Brain microvascular endothelial cell (primary cell): ENCODE measurements at places on chromosomes 12 and 14.

GRCh38 chr14:81246461-81247270 is 25.9 kb upstream of the GTF2A1 start:
- DNase-seq: no peak

- no peak for DNase-seq
These were observed 62.6 kb upstream of the BICD1 start for GRCh38 chr12:32043928-32044549.

DNA sequence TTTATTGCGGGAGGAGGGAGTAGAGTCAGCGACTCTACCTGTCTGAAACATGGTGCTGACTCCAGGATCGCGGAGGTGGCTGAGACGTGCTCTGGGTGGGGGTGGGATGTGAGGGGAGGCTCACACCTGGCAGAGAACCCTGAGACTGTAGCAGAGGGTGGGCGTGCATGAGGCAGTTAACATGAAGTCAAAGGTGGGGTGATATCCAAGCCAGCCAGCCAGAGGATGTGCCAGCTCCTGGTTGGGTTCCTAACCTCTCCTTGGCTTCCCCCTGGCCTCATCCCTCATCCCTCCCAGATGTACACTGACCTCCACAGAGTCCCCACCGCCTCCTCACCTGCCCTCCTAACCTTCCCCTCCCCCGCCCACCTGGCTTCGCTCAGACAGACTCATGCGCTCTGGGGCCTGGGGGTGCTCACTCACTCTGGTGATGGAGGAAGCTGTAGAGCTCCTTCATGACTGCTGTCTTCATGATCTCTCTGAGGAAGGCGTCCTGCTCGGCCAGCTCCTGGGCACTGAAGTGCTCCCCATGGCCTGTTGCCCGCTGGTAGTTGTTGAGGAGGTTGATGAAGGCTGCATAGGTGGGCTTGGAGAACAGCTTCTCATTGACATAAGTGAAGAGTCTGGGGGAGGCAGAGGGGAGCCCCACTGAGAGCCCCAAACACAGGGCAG is 9.3 kb downstream of the ENDOU start:
- no peak for DNase-seq

GRCh38 chr12:111413442-111414086 is 7.8 kb downstream of the SH2B3 start:
- DNase-seq: peak; percentile 62

DNA sequence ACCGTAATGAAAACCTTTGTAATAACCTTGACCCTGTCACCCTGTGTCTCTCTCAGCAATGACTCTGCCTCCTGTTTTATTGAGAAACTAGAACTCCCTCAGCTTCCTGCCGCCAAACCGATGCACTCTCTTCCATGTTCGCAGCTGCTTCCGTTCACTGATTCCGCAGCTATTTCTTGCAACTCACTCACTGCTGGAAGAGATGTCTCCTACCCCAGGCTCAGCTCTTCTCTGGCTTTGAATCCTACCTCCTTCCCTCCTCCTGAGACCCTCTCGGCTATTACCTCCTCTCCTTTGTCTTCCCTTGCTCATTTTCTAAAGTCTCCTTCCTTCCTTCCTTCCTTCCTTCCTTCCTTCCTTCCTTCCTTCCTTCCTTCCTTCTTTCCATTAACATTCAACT is 71.0 kb downstream of the ESRRB start:
- no peak for DNase-seq

DNA sequence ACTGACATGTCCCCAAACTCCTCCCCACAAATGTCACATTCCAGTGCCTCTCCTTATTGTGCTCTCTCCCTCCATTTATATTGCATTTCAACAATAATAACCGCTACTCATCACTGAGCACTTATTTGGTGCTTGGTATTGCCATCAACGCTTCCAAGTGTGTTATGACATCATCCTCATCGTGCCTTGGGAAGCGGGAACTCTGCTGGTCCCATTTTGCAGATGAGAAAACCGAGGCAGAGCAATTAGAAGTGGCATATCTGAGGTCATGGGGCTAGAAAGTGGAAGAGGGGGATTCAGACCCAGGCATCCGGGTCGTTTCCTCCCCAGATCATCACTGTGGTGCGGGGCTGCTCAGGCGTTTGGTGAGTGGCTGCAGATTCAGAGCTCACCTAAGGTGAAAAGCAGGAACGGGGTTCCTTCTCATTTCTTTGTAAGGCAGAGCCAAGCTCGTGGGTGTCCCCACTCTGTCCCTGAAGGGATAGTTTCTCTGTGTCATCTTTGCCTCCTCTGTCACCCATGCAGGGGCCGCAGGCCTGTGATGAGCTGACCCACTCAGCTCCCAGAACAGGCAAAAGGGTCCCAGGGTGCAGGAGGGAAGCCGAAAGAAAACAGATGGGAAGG is 5.5 kb upstream of the FZD10 start:
- DNase-seq: no peak

DNA sequence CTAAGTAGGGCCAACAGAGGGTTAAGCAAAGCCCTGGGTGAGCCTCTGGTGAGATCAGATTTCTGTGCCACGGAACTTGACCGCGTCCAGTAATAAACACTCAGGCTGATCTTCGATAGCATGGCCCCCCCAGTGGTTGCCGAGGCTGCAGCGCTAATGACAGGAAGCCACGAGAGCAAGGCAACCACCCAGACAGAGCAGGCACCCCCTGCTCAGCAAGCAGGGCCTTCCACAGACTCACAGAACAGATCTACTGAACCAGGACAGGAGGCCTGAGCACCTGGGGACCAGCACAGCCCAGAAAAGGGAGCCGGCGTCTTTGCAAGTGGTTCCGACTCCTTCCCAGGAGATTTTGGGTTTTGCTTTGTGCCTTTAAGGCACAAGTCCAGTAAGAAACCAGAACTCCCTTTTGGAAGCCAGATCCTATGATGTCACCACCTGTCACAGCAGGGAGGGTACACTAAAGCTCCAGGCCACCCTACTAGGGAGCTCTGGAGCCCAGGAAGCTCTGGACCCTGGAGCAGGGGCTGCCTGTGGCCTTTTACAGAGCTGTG is 42.3 kb downstream of the BCL11B start:
- no peak for DNase-seq

DNA sequence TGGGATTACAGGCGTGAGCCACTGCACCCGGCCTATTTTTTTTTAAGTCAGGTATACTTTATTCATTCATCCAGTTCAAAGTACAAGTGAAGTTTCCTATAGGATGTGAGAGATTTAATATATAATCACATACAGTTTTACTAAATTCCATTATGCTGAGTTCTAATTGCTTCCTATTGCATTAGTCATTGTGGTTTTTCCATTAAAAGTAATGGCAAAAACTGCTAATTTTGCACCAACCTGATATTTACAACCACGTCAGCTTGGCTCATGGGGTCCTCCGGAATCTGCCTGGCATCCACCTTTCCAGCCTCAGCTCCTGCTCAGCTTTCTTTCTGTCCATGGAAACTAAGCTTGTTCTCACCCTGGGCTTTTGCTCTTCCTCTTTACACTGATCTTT is 67.0 kb upstream of the CSRP2 start:
- no peak for DNase-seq

DNA sequence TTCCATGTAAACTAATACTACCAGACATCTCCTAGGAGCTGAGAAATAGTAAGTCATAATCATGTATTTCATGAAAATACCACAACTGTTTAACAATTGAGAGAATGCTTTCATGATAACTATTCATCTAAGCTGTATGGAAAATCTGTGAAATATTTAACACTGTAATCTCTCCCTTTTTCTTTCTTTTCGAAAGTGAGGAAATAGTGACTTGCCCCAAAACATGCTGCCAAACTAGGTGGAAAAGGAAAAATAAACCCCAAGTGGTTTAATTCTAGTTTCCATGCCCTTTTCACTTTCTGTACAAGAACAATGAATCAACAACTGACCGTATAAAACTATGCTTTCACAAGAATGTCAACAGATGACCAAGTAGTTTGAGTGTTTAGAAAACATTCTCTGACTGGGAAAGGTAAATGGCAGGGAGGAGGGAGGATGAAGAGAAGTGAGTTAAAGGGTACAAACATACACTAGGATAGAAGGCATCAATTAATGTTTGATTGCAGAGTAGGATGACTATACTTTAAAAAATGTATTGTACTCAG is 147.5 kb upstream of the AVPR1A start:
- no peak for DNase-seq

GRCh38 chr12:51115533-51115932 is 32.1 kb upstream of the CSRNP2 start:
- DNase-seq: no peak

DNA sequence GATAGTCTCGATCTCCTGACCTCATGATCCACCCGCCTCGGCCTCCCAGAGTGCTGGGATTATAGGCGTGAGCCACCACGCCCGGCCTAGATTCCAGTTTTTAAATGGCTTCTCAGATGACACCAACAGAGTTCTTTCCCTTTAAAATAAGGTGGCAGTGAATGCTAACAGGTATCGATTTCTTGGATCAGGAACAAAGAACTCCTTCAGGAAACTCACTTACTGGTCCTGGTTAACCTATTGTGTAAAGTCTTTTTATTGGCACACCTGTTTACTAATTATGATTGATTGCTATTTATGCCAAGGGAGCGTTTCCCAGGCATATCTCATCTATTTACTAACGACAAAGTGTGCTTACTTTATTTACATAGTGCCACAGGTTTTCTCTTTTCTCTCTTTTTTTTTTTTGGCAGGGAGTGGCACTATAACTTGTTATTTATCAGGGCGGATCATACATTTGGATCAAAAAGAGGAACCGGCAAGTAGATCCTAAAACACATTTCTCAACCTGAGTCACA is 89.7 kb downstream of the GLT1D1 start:
- no peak for DNase-seq

- no peak for DNase-seq
These were observed 381.6 kb downstream of the DPF3 start for GRCh38 chr14:72512281-72512680.

- peak; percentile 68 for DNase-seq
These were observed 472.0 kb upstream of the TBX3 start for GRCh38 chr12:115155665-115156645.

DNA sequence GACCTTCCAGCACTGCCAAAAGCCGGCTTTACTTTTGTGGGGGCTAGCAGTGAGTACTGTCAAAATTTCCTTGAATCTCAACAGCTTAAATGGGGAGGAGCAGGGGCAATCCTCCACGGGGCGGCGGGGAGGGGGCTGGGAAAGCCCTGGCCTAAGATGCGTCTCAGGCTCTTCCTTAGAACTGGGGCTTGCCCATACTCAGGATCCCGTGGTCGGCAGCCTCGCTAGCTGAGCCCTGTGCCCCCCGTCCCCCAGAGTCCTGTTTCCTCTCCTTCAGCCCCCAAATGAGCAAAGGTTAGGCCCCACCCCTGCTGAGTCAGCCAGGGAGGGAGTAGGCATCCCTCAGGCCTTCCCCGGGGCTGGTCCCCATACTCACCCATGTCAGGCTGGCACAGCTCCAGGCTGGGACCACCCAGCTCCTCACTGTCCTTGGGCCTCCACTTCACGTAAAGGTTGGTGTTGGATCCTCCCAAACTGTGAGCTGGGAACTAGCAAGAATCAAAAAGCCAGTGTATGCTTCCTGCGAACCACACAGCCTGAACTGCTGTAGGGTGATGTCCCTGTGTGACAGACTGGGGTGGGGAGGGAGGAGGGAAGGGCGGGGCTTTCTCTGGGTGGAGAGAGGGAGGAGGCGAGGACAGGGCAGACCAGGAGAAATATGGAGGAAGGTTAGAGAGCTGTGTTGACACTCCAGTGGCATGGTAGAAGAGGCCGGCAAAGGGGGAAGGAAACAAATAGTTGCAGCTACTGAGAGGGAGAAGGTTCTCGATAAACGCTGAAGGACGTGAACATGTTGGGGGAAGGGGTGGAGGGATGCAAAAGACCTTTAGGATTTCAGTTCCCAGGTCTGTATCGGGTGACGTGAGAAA is 5.9 kb upstream of the BAZ2A start:
- DNase-seq: peak; percentile 90

- DNase-seq: no peak
These were observed 178.5 kb downstream of the KIF26A start for GRCh38 chr14:104316723-104317491.

- DNase-seq: peak; percentile 16
These were observed 22.2 kb upstream of the GPR132 start for GRCh38 chr14:105087308-105087962.

DNA sequence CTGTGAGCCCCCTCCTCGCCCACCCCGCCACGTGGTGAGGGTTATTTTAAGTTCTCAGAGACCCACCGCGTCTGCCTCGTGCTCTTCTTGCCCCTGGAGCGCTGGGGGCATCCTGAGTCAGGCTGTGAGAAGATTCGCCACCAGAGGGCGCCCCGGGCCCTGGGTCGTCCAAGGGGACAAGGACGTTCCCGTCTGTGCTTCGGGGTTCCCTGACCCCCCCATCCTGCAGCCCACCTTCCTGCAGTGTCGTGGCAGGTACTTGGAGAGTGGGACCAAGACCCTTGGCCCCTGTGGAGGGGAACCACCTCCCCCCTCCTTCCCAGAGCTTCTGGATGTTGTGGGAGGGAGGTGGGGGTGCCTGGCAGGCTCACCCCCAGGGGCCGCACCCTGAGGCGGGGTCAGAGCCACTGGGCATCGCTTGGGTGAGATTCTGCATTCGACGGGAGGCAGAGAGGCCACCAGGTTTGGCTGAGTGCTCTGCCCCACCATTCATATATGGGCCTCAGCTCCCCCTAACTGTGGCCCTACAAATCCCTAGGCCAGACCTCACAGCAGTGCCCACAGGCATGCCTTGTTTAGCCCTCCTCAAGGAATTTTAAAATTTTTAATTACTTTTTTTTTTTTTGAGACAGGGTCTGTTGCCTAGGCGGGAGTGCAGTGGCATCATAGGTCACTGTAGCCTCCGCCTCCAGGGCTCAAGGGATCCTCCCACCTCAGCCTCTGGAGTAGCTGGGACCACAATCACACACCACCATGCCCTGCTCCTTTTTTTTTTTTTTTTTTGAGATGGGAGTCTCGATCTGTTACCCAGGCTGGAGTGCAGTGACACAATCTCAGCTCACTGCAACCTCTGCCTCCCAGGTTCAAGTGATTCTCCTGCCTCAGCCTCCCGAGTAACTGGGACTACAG is 17.0 kb downstream of the RHOF start:
- no peak for DNase-seq

- DNase-seq: no peak
These were observed 36.7 kb downstream of the TMBIM6 start for GRCh38 chr12:49777800-49778748.

DNA sequence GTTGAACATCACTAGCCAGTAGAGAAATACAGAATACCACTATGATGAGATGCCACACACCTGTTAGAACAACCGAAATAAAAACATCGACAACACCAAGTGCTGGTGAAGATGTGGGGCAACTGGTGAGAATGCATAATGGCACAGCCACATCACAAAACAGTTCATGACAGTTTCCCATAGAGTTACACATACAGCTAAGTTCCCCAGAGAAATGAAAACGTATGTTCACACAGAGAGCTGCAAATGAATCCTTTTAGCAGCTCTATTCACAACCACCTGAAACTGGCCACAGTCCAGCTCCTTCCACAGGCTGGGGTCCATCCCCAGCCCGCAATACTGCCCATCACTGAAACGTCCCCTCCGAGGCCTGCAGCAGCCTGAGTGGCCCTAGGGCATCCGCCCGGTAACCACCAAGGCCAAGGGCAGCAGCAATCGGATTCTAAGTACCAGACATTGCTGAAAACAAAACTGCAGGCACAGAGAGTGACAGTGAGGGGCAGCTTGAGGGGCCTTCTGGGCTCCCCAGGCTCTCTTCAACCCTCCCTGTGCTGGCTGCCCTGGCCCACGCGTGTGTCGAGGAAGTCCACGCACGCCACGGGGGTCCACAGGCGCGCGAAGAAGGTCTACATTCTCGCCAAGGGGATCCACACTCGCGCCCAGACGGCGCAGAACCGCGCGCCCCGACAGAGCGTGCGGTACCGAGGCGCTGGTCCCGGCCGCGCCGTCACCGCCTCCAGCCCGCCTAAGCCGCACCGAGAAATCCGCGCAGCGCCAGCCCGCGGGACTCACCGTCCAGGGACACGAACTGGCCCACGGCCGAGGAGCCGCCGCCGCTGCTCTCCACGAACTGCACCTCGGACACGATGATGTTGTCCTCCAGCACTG is 903 bp downstream of the BRF1 start:
- DNase-seq: no peak
